ENCODE measurements at places on chromosomes 3 and 15. TPM values are rescaled to one million over a fixed set of nuclear protein-coding genes. Genes with fewer than 3 reads are reported as not detected.

GRCh38 chr15:25556136-25556535 lies 117.3 kb upstream of the UBE3A start:
- DNase-seq = no peak

DNA sequence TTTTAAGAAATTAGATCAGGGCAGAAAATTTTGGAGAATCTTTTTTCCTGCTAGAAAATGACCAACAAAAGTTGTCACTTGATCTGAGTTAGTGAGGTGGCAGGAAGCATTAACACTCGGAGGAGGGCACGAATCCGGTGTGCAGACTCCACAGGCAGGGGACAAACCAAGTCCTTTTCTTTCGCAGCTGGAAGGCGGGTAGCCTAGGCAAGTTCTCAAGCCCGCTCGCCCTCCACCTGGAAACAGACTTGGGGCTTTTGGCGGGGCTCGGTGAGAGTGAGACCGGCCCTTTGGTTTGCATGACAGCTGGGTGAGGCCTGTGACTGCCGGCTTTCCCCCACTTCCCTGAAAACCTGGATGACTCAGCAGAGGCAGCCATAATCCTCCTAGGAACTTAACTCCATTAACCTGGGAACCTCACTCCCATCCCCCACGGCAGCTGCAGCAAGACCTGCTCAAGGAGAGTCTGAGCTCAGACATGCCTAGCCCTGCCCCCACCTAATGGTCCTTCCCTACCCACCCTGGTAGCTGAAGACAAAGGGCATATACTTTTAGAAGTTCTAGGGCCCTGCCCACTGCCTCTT lies 134.8 kb downstream of the MFSD1 start:
- no peak for DNase-seq

SERPINI2 gene
- total RNA-seq = not detected

PCSK6 gene
- 0.83 TPM for total RNA-seq

LARP6 gene
- 0.05 TPM for total RNA-seq

GRCh38 chr3:45496555-45496954 lies 98.0 kb upstream of the LIMD1 start:
- DNase-seq = no peak

DNA sequence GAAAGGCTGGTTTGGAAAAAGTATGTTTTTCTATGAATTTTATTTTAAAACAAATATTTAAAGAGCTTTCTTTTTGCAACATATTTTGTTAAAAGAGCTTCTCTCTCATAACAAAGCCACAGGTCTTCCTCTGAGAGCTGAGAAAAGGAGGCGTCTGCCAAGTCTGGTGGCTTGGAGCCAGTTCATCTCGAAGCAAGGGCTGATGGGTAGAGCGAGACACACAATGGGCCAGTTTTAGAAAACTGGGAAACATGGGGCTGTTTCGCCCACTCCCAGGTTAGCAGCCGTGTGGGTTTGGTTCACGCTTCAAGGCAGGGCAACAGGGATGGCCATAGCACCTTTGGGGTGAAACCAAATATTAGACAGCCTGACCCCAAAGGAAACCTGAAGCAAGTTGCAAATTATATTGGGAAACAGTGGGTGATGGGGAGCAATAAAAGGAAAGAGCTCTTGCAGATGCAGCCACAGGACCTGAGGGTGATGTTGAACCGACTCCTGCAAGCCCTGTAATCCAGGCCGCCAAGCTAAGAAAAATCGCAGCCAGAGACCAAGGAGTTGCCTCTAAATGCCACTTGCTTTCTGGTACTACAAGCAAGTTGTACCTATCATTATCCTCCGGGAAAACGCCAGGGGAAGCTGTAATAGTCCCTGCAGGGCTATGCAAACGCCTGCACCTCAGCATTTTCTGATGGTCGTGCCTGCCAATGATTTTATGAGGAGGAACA lies 88.4 kb upstream of the GALNT15 start:
- DNase-seq = no peak

DNA sequence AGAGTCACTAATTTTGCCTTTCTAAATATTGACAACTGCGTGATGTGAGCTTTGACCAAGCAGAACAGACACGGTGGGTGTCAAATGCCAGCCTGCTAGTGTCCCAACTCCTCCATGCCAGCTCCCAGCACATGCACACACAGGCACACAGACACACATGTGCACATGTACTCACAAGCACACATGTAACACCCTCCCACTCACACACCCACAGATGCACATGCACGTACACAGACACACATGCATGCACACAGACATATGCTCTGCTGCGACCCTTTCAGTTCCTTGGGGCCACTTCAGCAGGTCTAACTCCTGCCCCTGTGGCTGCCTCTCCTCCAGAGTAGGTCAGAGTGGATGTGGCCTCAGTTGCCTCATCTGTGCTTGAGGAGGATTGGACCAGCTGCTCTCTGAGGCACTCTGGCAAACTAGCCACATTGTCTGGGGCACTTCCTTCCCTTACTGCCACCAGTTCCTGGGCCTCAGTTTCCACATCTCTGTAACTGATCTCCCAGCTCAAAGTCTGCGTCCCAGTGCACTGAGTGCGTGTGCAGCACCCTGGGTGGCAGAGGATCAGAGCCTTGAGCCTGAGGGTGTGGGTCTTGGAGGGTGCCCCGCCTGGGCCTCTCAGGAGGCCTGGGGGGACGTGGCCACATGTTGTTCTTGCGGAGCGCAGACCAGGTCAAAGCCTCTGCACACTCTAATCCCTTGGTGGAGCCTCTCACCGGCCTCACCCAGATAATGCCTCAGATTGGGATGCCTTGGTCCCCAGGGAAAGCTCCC lies 55.0 kb upstream of the PRR23E start:
- DNase-seq = no peak

- peak; percentile 68 for DNase-seq
Observed at GRCh38 chr15:31200735-31201151, 99.2 kb upstream of the TRPM1 start.

DNA sequence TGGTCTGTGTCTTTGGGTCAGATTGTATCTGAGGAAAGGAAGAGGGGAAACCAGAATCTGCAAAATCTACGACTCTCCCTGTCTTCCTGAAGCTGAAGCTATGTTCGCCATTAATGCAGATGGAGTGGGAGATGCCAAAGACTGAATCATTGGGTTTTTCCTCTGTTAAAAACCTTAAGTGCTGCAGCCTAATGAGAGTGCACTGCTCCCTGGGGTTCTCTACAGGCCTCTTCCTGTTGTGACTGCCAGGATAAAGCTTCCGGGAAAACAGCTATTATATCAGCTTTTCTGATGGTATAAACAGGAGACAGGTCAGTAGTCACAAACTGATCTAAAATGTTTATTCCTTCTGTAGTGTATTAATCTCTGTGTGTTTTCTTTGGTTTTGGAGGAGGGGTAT lies 24.0 kb downstream of the RMDN3 start:
- no peak for DNase-seq

- peak; percentile 57 for DNase-seq
Observed at GRCh38 chr3:108125550-108126071, 34.8 kb upstream of the CD47 start.

ECE2 gene
- total RNA-seq = not detected

DNAJA4 gene
- 42.2 TPM for total RNA-seq

TTC23 gene
- 1.6 TPM for total RNA-seq

GRCh38 chr3:195705081-195705991 lies 15.4 kb upstream of the MUC20 start:
- DNase-seq = no peak

- DNase-seq = no peak
Observed at GRCh38 chr15:99502182-99502581, 63.6 kb upstream of the MEF2A start.

DNA sequence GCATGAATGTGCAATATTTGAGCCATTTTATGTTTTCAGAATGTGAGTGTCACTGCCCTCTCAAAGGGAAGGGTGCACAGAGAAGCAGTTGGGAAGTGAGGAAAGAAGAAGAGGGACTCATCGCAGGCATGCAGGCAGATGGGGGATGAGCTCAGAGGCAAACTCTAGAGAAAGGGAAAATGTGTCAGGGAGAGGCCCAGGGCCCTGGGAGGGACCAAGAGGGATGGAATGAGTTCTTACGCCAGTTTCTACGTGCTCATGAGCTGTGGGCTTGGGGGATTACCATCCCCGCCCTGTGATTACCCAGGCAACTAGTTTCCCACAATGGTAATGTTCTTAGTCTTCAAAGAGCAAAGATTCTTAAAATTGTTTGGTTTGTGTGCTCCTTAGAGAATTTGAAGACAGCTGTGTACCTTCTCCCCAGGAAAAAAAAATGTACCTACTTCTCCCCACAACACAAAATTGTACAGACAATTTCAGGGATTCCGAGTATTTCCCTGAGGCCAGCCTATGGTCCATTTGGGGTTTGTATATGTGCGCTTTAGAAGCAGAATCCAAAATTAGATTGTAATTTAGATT lies 17.8 kb downstream of the GCSAM start:
- no peak for DNase-seq

DNA sequence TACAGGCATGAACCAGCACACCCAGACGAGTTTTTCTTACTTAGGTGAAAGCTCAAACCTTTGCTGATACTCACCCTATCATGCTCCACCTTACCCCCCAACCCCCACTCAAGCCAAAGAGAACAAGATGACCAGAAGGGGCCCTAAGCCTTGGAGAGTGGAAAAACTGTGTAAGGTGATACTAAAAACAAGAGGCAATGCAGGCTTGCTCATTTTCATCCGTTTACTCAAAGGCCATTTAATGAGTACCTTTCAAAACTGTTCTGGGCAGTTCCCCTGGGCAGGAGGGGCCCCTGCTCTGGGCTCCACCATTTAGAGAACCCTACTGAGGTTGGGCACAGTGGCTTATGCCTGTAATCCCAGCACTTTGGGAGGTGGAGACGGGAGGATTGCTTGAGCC lies 6.7 kb downstream of the TYRO3 start:
- no peak for DNase-seq

TM4SF1 gene
- 0.22 TPM for total RNA-seq

DNA sequence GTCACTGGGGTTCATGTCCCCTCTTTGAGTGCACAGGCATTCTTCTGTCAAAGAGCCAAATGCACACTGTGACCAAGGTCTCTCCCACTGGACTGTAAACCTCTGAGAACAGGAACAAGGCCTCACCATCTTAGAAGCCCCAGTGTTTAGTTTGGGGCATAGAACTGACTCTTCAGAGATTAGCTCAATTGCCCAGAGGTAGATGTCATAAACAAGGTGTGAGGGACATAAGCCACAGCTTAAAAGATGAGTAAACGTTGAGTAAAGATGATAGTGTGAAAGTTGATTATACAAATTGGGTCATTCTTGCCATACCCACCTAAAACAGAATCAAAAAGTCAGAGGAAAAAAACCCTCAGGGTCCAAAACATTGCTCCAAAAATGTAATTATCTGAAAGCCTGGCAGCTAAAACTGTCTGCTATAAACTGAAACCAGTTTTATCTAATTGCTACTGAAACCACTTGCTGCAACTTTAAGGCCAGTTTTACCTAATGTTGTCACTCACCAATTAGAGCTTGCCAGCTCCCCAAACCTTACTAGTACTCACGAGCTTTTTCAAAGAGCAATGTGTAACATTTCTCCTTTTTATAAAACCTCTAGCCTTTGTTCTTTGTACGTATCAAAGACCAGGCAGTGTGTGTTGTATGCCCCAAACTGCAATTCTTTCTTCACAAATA lies 415.2 kb downstream of the RAP2B start:
- no peak for DNase-seq

GABRA5 gene
- not detected for total RNA-seq

TMEM44 gene
- 2.0 TPM for total RNA-seq

GRCh38 chr15:97319291-97319690 lies 641.2 kb upstream of the ARRDC4 start:
- DNase-seq = no peak

SLC4A7 gene
- 31.9 TPM for total RNA-seq

- DNase-seq = no peak
Observed at GRCh38 chr3:108823227-108823626, 641 bp downstream of the TRAT1 start.

DNA sequence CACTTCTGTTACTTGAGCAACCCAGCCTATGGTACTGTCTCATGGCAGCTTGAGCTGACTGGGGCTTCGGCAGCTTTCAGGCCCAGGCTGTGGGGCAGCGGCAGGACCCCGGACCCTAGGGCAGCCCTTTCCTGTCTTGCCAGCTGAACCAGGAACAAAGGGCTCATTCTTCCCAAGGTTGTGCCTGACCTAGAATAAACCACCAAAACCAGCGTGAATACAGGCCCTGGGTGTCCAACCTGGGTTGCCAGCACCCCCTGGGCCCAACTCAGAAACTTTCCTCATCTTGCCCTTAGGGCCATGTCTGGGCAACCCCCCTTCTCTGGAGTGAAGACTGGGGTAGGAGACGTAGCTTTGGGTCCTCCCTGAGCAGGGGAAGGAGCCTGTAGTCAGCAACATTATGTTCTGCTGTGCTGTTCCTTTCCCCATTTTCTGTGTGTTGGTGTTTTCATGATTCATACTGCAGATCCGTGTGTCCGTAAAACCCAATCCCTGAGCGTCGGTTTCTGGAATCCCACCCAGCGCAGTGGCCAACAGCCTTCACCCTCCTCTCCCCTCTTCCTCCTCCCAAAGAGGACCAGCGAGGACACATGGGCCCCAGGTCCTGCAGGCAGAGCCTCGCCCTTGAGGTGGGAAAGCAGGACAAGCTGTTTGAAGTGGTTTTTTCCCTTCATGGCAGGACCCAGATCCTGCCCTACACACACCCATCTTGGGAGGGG lies 33.5 kb downstream of the TKT start:
- no peak for DNase-seq

DNA sequence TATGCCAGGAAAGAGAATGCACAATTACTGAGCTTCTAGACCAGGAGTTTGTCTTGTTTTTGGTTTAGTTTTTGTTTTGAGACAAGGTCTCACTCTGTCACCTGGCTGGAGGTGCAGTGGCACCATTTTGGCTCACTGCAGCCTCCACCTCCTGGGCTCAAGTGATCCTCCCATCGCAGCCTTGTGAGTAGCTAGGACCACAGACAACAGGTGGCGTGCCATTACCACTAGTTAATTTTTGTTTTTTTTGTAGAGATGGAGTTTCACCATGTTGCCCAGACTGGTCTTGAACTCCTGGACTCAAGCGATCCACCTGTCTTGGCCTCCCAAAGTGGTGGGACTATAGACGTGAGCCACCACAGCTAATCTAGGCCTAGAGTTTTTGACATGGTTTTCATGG lies 104.4 kb upstream of the CCDC54 start:
- no peak for DNase-seq

SH2D7 gene
- total RNA-seq = not detected

DNA sequence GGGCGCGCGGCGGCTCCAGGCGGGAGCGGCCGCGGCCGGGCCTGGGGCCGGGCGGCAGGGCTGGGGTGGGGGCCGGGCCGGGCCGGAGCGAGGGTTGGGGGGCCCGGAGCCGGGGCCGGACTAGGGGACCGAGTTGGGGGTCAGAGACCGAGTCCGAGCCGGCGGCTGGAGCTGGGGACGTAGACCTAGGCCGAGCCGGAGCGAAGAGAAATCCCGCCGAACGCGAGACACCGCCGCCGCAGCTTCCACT lies 37.3 kb downstream of the HMCES start:
- no peak for DNase-seq

- no peak for DNase-seq
Observed at GRCh38 chr15:75666823-75667501, 19.2 kb downstream of the SNX33 start.

GRCh38 chr3:38222032-38222634 lies 43.5 kb upstream of the SLC22A13 start:
- no peak for DNase-seq
